ENCODE measurements at places on chromosomes 3 and 15. TPM values are rescaled to one million over a fixed set of nuclear protein-coding genes. Genes with fewer than 3 reads are reported as not detected.

Gene KATNBL1
- polyA plus RNA-seq = 40.0 TPM

Gene ISLR
- 0.25 TPM for polyA plus RNA-seq

Gene MAGEL2
- not detected for polyA plus RNA-seq

Gene CPLX3
- polyA plus RNA-seq = not detected

DNA sequence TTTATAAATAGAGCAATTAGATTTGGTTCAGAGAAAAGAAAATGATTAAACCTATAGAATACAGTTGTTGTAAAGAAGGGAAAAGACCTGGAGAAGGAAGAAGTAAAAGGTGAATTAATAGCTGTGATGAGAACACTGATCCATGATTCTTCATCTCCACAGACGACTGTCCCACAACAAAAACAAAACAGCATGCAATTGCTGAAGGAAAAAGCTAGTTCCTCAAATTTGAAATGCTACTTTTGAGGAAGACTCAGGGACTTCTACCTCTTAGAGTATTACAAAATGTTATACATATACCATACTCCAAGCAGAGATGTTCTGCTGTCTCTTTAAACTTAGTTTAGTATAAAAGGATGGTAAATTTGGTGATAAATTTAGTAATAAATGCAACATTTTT, 21.5 kb downstream of the ALCAM start:
- DNase-seq = no peak

DNA sequence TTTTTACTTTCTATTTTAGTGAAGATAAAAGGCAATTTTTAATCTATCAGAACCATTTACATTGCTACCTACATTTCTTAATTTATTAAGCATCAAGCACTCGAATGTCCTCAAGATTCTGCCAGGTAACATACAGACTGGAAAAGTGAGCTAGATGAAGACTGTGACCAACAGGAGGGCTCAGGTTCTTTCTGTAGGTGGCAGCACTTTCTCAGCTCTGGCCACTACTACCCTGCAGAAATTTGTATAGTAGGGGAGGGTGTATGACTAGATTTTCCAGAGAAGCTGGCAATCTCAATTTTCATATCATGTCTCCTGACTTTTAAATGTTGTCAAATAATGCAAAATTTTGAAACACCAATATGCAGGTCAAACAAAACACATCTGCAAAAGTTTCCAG, 165.0 kb upstream of the SUCLG2 start:
- DNase-seq = peak; percentile 4

GRCh38 chr3:24446032-24446431, 48.6 kb downstream of the THRB start:
- no peak for DNase-seq
